ENCODE measurements at places on chromosomes 1 and 21.

GRCh38 chr1:10161541-10162290 is 48.7 kb upstream of the KIF1B start:
- H3K4me3 ChIP-seq: no peak overlapping the region
- no peak for DNase-seq
- no peaks in the 10 kb centered on the region for H3K27me3 ChIP-seq
- H3K36me3 ChIP-seq: peaks cover 23% of the 10 kb centered on the region

DNA sequence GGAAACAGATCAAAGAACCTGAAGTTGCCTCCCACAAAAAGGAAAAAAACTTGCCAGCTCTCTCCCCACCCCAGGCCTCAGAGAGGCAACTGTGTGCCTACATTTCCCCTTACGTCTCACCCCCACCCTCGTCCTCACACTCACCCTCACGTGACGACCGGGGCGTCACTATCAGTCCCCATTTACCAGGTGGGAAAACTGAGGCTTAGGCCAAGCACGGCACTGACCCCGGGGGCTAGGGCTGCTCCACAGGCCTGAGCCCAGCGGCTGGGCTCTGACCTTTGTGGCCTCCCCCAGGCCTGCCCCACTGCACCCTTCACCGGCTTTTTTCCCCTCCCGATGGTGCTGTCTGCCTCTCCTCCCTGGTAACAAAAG is 51.5 kb upstream of the RUNX3 start:
- no peaks in the 10 kb centered on the region for H3K27me3 ChIP-seq
- H3K27ac ChIP-seq: no peak overlapping the region
- no peak for DNase-seq
- H3K4me1 ChIP-seq: peaks cover 37% of the 10 kb centered on the region
- no peak overlapping the region for H3K4me3 ChIP-seq

GRCh38 chr1:225919906-225920305 is 4.1 kb downstream of the PYCR2 start:
- DNase-seq: no peak
- no peaks in the 10 kb centered on the region for H3K27me3 ChIP-seq
- H3K27ac ChIP-seq: no peak overlapping the region
- peaks cover 26% of the 10 kb centered on the region for H3K36me3 ChIP-seq

DNA sequence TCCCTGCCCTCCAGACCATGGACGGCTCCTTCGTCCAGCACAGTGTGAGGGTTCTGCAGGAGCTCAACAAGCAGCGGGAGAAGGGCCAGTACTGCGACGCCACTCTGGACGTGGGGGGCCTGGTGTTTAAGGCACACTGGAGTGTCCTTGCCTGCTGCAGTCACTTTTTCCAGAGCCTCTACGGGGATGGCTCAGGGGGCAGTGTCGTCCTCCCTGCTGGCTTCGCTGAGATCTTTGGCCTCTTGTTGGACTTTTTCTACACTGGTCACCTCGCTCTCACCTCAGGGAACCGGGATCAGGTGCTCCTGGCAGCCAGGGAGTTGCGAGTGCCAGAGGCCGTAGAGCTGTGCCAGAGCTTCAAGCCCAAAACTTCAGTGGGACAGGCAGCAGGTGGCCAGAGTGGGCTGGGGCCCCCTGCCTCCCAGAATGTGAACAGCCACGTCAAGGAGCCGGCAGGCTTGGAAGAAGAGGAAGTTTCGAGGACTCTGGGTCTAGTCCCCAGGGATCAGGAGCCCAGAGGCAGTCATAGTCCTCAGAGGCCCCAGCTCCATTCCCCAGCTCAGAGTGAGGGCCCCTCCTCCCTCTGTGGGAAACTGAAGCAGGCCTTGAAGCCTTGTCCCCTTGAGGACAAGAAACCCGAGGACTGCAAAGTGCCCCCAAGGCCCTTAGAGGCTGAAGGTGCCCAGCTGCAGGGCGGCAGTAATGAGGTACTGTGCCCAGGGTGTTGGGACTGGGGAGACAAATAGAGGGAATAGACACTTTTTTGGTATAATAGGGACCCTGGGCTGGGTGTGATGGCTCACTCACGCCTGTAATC is 1.0 kb downstream of the ZBTB48 start:
- H3K36me3 ChIP-seq: no peaks in the 10 kb centered on the region
- H3K27me3 ChIP-seq: no peaks in the 10 kb centered on the region
- H3K27ac ChIP-seq: peak overlapping the region; percentile 87
- no peak for DNase-seq
- peak overlapping the region; percentile 91 for H3K4me3 ChIP-seq

GRCh38 chr1:164745736-164746135 is 186.8 kb downstream of the PBX1 start:
- H3K27me3 ChIP-seq: no peaks in the 10 kb centered on the region
- H3K36me3 ChIP-seq: no peaks in the 10 kb centered on the region
- H3K4me3 ChIP-seq: no peak overlapping the region
- no peak overlapping the region for H3K27ac ChIP-seq
- no peak for DNase-seq
- no peaks in the 10 kb centered on the region for H3K4me1 ChIP-seq

GRCh38 chr1:36157115-36157903 is 1.3 kb downstream of the MAP7D1 start:
- H3K27me3 ChIP-seq: no peaks in the 10 kb centered on the region
- peak overlapping the region; percentile 91 for H3K4me3 ChIP-seq
- no peak for DNase-seq
- peak overlapping the region; percentile 97 for H3K27ac ChIP-seq

DNA sequence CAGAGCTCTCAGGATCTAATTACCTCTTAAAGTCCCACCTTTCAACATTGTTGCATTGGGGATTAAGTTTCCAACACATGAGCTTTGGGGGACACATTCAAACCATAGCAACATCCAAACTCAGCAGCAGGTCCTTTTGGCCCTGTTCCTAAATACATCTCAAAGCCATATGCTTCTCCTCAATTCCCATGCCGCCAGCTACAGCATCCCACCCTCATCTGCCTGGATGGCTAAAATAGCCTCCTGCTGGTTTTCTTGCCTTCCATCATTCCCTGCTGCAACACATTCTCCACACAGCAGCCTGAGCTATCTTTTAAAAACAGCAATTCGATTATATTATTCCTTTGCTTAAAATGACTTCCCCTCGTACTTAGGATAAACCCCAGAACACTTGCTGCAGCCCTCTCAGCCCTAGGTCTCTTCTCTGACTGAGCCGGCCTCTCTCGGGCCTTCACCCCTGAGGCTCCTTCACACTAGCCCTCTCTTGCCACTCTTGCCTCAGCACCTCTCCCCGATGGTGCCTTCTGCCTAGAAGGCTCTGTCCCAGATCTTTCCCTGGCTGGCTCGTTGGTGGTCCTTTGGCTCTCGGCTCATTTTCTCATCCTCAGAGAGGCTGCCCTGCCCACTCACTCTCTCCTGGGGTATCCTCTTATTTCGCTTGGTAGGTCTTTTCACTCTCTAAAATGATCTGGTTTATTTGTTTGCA is 16.5 kb downstream of the MYBPH start:
- no peaks in the 10 kb centered on the region for H3K36me3 ChIP-seq
- no peaks in the 10 kb centered on the region for H3K4me1 ChIP-seq
- no peak overlapping the region for H3K27ac ChIP-seq

DNA sequence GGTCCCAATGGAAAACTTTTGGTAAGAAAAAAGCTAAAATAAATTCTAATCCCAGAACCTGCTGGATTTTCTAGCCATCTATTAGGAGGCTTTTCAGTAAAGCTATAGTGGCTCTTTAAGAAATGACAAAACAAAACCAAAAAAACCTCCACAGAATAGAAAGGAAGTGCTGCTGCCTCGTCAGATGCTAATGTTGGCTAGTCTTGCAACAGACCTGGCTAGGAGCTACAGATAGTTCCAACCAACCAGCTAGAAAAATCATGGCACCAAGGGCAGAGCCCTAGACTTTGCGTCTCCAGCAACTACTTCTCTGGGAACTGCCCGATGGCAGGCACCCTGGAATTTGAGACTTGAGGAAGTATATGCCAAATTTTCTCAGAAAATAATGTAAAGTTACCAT is 7.6 kb downstream of the CD101 start:
- DNase-seq: no peak
- no peaks in the 10 kb centered on the region for H3K4me1 ChIP-seq
- no peak overlapping the region for H3K4me3 ChIP-seq
- H3K27ac ChIP-seq: peak overlapping the region; percentile 22

- DNase-seq: no peak
- H3K4me3 ChIP-seq: no peak overlapping the region
- no peaks in the 10 kb centered on the region for H3K36me3 ChIP-seq
- H3K27me3 ChIP-seq: no peaks in the 10 kb centered on the region
Measured at GRCh38 chr1:173601588-173601987, 1.3 kb downstream of the SLC9C2 start.

DNA sequence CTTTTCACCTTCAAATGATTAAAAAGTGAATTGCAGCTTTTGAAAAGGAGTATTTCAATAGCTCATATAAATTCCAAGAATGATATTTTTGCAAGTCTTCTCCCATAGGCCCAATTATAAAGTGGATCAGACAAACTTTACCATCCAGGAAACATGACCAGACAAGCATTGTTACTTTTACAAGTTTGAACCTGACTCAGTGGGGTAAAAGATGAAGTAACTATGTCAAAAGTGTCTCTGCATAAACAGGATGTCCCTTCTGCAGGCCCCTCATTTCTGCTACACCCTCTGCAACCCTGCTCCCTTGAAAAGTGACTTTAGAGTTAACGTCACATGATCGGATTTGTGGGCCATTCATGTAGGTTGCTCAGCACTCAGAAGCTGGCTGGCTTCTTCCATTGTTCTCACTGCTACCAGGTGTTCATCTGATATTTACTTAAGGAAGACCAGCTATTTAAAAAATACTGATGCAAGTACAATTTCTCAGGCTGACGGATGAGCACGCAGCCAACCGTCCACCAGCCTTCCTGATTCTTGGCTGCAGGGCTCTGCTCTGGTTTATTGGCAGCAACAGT is 32.3 kb downstream of the URB1 start:
- H3K27ac ChIP-seq: no peak overlapping the region
- DNase-seq: no peak
- no peaks in the 10 kb centered on the region for H3K4me1 ChIP-seq
- H3K36me3 ChIP-seq: peaks cover 83% of the 10 kb centered on the region
- no peaks in the 10 kb centered on the region for H3K27me3 ChIP-seq
- no peak overlapping the region for H3K4me3 ChIP-seq

DNA sequence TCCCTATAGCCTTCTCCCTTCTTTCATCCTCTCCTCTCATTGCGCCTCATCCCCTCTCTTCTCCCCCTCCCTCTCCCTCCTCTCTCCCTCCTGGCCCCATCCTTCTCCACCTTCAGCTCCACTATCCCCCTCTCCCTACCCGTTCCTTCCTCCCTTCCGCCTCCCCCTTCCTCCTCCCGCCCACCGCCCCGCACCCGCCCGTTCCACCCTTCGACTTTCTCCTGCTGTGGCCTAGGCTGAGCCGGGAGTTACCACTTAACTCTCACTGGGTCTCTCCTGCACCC is 1.6 kb downstream of the NPR1 start:
- peak overlapping the region; percentile 56 for H3K4me3 ChIP-seq
- H3K4me1 ChIP-seq: peaks cover 28% of the 10 kb centered on the region
- H3K27ac ChIP-seq: no peak overlapping the region
- H3K27me3 ChIP-seq: peaks cover 32% of the 10 kb centered on the region
- no peaks in the 10 kb centered on the region for H3K36me3 ChIP-seq
- DNase-seq: no peak

GRCh38 chr1:53693773-53694717 is 44.9 kb downstream of the GLIS1 start:
- H3K27me3 ChIP-seq: no peaks in the 10 kb centered on the region
- DNase-seq: no peak
- H3K27ac ChIP-seq: no peak overlapping the region
- no peaks in the 10 kb centered on the region for H3K4me1 ChIP-seq
- no peak overlapping the region for H3K4me3 ChIP-seq

- no peaks in the 10 kb centered on the region for H3K4me1 ChIP-seq
- no peak for DNase-seq
- H3K27ac ChIP-seq: no peak overlapping the region
- H3K27me3 ChIP-seq: no peaks in the 10 kb centered on the region
Measured at GRCh38 chr21:36194024-36194423, 37.4 kb downstream of the DOP1B start.
